ENCODE measurements at places on chromosomes 11 and 22. TPM values are rescaled to one million over a fixed set of nuclear protein-coding genes. Genes with fewer than 3 reads are reported as not detected.

The MRPL48 gene
- polyA plus RNA-seq, result 65.7 TPM

DNA sequence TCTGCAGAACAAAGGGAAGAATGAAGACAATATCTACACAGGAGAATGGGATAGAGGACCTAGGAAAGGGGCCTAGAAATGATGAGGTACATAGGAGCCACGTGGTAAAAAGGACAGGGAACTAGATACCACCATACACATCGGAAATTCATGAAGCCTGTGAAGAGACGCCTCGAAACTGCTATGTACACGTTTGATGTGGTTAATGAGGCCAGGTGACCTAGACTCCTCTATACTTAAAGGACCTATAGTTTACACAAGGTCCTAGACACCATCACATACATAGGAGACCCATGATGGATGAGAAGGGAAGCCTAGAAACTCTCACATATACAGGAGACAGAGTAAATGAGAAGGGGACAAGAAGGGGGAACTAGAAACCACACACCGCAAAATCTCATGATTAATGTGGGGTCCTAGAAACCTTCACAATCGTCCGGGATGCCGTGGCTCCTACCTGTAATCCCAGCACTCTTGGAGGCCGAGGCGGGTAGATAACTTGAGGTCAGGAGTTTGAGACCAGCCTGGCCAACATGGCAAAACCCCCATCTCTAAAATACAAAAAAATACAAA is 23.8 kb downstream of the RHBDD3 start:
- no peak for DNase-seq

GRCh38 chr11:57978686-57979531 is 44.8 kb upstream of the OR9Q1 start:
- no peak for DNase-seq

The CBLIF gene
- polyA plus RNA-seq, result not detected

The KREMEN1 gene
- 7.5 TPM for polyA plus RNA-seq

The ETS1 gene
- 34.6 TPM for polyA plus RNA-seq

The SLN gene
- polyA plus RNA-seq, result not detected

DNA sequence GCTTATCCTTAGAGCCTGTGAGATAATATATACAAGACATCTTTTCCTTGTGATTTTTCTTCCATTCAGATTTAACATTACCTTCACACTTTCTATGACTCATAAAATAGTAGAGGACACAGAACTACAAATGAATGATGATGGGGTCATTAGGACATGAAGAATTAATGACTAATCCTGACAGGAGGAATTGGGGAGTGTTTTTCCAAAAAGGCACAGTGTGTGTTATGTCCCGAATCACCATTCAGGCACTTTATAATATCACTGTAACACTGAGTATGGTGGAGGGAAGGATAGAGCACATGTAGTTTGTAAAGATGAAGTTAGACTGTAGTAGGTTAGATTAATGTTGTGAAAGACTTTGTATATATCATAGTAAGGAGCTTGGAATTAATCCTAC is 391.3 kb downstream of the JRKL start:
- no peak for DNase-seq

The SNX32 gene
- 0.30 TPM for polyA plus RNA-seq

DNA sequence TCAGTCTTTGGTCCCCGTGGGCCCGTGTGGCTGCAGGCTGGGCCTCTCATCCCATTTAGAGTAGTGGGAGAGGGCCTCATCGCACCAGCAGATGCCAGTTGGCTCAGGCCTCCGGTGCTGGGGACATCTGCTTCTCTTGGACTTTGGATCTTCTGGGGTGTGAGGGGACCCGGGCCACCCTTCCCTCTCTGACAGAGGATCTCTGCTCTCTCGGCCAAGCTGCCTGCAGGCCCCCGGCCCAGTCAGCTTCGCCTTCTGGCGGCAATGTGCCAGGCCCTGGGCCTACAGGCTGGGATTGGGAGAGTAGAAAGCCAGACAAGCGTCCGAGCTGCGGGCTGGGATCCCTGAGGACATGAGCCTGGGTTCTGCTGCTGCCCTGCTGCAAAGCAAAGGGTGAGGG is 15.0 kb upstream of the FGF3 start:
- no peak for DNase-seq
